ENCODE measurements at places on chromosomes 6 and 20.

DNA sequence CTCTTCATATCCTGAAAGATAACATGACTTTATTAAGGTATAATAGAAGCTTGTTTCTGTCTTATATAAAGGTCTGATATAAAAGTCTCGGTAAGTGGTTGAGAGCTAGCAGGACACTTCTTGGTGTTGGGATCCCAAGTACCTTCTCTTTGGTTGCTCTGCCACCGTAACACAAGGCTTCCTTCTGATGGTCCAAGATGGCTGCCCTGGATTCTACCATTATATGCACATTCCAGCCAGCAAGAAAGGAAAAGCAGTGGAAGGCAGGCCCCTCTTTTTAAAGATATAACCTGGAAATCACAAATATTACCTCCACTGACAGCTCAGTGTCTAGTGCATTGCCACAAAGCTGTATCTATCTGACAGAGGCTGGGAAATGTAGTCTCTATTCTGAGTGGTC, 75.0 kb downstream of the TSHZ2 start:
- DNase-seq: no peak

DNA sequence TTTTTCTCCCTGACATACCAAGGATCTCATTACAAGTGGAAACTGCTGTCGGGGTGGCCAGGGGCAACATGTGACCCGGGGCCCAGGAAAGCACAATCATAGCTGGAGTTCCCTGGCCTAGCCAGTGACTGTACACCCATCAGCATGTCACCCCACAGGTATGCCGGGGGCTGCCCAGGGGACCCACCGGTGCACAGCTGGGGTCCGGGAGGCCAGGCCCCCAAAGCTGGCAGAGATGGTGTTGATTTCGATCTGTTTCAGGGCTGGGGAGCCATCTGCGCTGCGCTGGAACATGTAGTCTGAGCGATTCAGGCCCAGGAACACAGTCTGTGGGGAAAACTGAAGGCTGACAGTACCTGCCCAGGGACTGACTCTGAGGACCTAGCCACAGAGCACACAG, 13.3 kb downstream of the GSS start:
- DNase-seq: no peak

DNA sequence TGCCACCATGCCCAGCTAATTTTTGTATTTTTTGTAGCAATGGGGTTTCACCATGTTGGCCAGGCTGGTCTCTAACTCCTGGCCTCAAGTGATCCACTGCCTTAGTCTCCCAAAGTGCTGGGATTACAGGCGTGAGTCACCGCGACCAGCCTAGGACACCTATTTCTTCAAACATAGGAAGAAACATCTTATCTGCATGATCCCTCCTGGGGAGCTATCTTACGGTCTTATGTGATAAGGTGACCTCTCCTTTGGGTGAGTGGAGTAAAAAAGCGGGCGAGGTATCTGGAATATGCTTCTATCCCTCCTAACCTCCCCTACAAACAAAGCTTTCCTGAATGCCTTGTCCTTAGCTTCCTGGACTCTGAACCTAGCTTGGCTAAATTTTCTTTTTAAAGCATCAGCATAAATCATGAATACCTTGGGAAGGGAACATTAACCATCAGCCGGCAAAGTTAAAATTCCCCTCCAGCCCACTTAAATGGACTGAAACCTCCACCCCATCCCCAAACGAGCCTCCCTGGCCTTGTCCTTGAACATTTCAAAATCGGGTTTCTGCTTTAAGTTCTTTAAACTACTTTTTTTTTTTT, 24.5 kb downstream of the RIPOR3 start:
- no peak for DNase-seq

GRCh38 chr20:17044891-17045290, 181.9 kb upstream of the PCSK2 start:
- no peak for DNase-seq

- no peak for DNase-seq
These were observed 28.9 kb downstream of the CLIC5 start for GRCh38 chr6:45986746-45987274.

GRCh38 chr6:8526624-8527023, 91.3 kb upstream of the SLC35B3 start:
- DNase-seq: no peak

DNA sequence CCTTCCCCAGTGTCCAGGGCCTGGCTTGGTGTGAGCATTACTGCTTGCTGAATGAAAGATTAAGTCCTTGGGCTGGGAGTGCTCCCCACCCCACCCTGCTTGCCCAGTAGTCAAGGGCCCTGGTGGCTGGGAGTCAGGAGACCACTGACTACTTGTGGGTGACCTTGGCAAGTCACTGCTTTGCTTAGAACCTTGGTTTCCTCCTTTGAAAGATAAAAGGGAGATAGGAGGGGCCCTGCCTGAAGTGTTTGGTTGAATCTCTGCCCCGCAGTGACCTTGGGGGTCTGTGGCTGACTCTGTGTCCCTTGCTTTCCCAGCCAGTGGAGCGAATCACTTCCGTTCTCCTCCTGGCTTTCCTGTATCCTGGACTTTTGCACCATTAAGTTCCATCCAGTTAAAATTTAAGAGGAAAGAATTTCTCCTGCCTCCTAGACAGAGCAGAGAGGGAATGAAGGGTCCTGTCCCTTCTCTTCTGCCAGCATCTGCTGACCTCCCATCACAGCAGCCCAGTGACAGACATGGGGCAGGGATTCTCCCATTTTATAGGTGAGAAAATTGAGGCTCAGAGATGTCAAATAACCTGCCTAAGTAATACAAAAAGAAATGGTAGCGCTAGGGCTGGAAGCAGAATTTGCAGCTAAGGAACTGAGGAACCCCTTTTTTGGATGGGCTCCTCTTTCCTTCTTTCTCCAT, 3.5 kb upstream of the EPB41L1 start:
- no peak for DNase-seq

DNA sequence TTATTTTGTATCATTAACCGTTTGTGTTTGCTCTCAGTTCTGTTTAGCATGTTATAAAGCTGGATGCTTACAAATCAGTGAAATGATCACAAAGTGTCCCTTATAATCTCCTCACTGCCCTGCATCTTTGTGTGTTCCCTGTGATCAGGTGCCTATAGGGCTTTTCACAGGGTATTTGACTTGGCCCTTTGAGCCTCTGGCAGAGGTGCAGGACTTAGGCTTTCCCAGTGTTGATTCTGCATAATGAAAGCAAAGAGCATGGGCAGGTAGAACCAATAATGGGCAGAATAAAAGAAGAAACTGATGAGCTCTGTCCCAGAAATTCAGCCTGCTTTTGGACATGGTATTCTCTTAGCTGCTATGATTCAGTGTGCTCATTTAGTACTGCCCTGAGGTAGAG, 16.9 kb upstream of the PBOV1 start:
- DNase-seq: no peak

Measured in vagina (tissue), 2 donors.